ENCODE measurements at places on chromosomes 1 and 21.
A peak's percentile ranks its signal among the peaks of the same experiment; 100 is the strongest.

DNA sequence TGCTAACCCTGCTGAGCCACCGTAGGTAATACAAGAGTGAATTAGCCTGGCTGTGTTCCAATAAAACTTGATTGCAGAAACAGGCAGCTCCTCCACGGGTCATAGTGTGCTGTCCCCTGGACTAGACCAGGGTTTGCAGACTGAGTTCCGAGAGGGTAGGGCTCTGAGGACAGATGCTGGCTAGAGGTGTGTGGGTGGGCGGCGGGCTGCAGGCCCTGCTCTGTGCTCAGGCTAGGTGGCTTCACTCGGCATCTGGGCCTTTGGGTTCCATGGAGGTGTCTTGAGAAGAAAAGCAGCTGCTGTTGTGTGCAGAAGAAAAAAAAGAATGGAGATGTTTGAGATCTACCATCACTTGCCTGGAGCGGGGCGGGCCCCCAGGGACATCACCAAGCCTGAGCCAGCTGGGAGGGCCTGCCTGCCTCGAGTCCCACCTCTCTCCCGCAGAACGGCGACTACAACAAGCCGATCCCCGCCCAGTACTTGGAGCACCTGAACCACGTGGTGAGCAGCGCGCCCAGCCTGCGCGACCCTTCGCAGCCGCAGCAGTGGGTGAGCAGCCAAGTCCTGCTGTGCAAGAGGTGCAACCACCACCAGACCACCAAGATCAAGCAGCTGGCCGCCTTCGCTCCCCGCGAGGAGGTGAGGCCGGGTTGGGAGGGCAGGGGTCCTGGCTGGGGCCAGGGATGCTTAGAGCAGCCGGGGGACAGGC lies 7.9 kb downstream of the TMEM201 start:
- H3K4me1 ChIP-seq = peaks cover 25% of the 10 kb centered on the region
- H3K36me3 ChIP-seq = peaks cover 2% of the 10 kb centered on the region
- H3K27ac ChIP-seq = peak overlapping the region; percentile 56
- DNase-seq = no peak
- H3K4me3 ChIP-seq = no peak overlapping the region
- H3K27me3 ChIP-seq = no peaks in the 10 kb centered on the region

- no peaks in the 10 kb centered on the region for H3K27me3 ChIP-seq
- DNase-seq = peak; percentile 66
- no peak overlapping the region for H3K4me3 ChIP-seq
- H3K4me1 ChIP-seq = peaks cover 37% of the 10 kb centered on the region
- peak overlapping the region; percentile 86 for H3K27ac ChIP-seq
- no peaks in the 10 kb centered on the region for H3K36me3 ChIP-seq
Measured at GRCh38 chr1:32992489-32993323, 28.1 kb upstream of the RNF19B start.

DNA sequence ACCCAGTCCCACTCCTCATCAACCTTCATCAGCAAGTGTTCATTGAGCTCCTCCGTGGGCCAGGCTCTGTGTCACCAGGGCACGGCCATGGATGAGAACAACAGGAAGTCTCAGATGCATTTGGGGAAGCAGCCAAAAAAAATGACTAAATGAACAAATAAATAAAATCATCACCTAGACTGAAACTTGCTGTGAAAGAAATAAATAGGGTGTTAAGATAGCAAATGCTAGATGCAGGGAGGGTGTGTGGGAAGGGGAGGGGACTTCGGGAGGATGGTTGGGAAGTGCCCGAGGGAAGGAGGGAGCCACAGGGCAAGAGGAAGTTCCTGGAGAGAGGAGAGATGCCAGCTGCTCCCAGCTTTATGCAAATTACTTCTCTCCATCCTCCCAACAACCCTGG lies 696.7 kb downstream of the PTPRU start:
- peaks cover 40% of the 10 kb centered on the region for H3K27me3 ChIP-seq
- peaks cover 2% of the 10 kb centered on the region for H3K4me1 ChIP-seq
- no peak for DNase-seq
- no peaks in the 10 kb centered on the region for H3K36me3 ChIP-seq
- no peak overlapping the region for H3K4me3 ChIP-seq

DNA sequence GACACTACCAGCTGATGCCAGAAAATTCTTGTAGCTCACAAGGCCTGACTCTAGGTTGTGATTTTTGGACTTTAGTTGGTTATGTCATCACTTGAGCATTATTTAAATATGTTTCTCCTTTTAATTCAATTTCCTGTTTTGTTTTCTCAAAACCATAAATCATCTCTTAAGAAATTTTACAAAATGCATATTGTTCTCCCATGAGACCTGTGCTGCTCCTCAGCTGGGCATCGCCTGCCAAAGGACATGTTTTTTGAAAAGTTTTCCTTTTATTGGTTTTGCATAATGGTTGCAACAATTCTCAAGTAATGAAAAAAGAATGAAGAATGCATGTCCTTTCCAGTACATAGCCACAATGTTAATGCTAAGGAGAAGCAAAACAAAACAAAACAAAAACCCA lies 204.7 kb upstream of the LYPLAL1 start:
- peaks cover 3% of the 10 kb centered on the region for H3K36me3 ChIP-seq
- no peak overlapping the region for H3K27ac ChIP-seq
- H3K4me1 ChIP-seq = peaks cover 6% of the 10 kb centered on the region
- no peak for DNase-seq
- no peak overlapping the region for H3K4me3 ChIP-seq

- H3K27ac ChIP-seq = no peak overlapping the region
- H3K4me3 ChIP-seq = no peak overlapping the region
- no peak for DNase-seq
Measured at GRCh38 chr1:156259805-156260204, 11.9 kb upstream of the PAQR6 start.

GRCh38 chr1:163897412-163898155 lies 575.8 kb downstream of the NUF2 start:
- H3K27me3 ChIP-seq = no peaks in the 10 kb centered on the region
- no peak for DNase-seq
- H3K4me3 ChIP-seq = no peak overlapping the region
- H3K27ac ChIP-seq = no peak overlapping the region
- H3K36me3 ChIP-seq = peaks cover 2% of the 10 kb centered on the region

GRCh38 chr1:92833840-92834239 lies 2.0 kb downstream of the RPL5 start:
- H3K36me3 ChIP-seq = peaks cover 25% of the 10 kb centered on the region
- H3K27ac ChIP-seq = peak overlapping the region; percentile 98
- H3K4me1 ChIP-seq = peaks cover 55% of the 10 kb centered on the region
- DNase-seq = no peak
- no peaks in the 10 kb centered on the region for H3K27me3 ChIP-seq

GRCh38 chr1:31760471-31761470 lies 3.4 kb downstream of the ADGRB2 start:
- peak overlapping the region; percentile 67 for H3K4me3 ChIP-seq
- H3K27ac ChIP-seq = no peak overlapping the region
- H3K4me1 ChIP-seq = peaks cover 28% of the 10 kb centered on the region

- no peak overlapping the region for H3K27ac ChIP-seq
- no peak for DNase-seq
- H3K27me3 ChIP-seq = peaks cover 36% of the 10 kb centered on the region
- no peak overlapping the region for H3K4me3 ChIP-seq
- H3K4me1 ChIP-seq = peaks cover 14% of the 10 kb centered on the region
- no peaks in the 10 kb centered on the region for H3K36me3 ChIP-seq
Measured at GRCh38 chr1:3691421-3692204, 39.3 kb downstream of the TP73 start.

- no peak for DNase-seq
- H3K4me3 ChIP-seq = no peak overlapping the region
- H3K27me3 ChIP-seq = no peaks in the 10 kb centered on the region
Measured at GRCh38 chr1:231508497-231508896, 20.0 kb upstream of the TSNAX start.

- H3K4me3 ChIP-seq = peak within 1 kb of the TSS; percentile 75
- peak within 1 kb of the TSS; percentile 79 for H3K27ac ChIP-seq
- H3K27me3 ChIP-seq = peaks cover 26% of the 10 kb centered on the region
Measured at GRCh38 chr1:156676820-156677615, at the start of gene NES. Gene NES, minus strand, starts transcription at chr1:156677407. Its CDS starts 143 bp downstream, at chr1:156677264.

DNA sequence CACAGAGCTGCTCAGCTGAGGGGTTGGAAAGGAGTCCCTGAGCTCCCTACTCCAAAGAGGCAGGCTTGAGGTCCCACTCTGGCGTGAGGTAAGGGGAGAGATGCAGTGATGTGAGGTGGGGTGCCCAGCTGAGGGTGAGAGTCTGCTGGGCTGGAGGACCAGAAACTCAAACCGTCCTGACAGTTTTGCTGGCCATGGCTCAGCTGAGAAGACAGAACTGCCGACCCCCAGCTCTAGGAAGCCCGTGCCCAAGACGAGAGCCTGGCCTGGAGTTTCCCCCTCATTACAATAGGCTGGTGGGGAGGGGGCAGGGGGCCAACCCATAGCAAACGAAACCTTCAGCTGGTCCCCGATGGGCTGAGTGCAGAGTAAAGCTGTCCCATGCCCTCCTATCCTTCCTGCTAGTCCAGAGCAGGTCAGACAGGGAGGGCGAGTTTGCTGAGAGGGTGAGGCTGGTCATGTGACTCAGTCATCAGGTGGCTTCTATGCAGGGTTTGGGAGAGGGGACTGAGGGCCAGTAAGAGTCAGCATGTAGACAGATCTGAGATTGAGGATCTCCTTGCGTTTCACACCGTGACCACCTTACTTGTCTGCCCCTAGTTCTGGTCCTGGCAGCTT lies 129.3 kb downstream of the PRDM2 start:
- H3K27me3 ChIP-seq = peaks cover 24% of the 10 kb centered on the region
- no peaks in the 10 kb centered on the region for H3K4me1 ChIP-seq
- no peaks in the 10 kb centered on the region for H3K36me3 ChIP-seq
- no peak overlapping the region for H3K27ac ChIP-seq
- DNase-seq = no peak

- no peak for DNase-seq
- H3K36me3 ChIP-seq = no peaks in the 10 kb centered on the region
- H3K4me1 ChIP-seq = peaks cover 21% of the 10 kb centered on the region
- H3K27me3 ChIP-seq = no peaks in the 10 kb centered on the region
- no peak overlapping the region for H3K4me3 ChIP-seq
Measured at GRCh38 chr1:198556971-198557370, 16.5 kb upstream of the ATP6V1G3 start.

DNA sequence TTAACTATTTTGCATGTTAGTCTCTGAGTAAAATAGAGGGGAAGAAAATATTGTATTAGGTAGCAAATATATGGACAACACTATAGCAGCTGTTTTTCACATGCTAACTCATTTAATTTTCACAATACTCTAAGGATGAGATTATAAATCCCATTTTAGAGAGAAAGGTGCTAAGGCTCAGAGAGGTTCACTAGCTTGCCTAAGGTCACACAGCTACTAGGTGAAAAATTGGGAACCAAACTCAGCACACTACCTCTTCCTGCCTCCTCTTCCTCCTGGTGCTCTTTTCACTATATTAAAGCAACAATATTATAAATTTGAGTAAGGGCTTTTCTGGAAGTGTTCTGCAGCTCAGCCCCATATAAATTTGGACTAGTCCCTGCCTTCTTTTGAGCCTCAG lies 2.3 kb downstream of the RXRG start:
- H3K36me3 ChIP-seq = no peaks in the 10 kb centered on the region
- H3K27me3 ChIP-seq = peaks cover 29% of the 10 kb centered on the region

- H3K36me3 ChIP-seq = no peaks in the 10 kb centered on the region
- H3K4me1 ChIP-seq = peaks cover 19% of the 10 kb centered on the region
- no peaks in the 10 kb centered on the region for H3K27me3 ChIP-seq
- no peak for DNase-seq
- no peak overlapping the region for H3K4me3 ChIP-seq
- H3K27ac ChIP-seq = no peak overlapping the region
Measured at GRCh38 chr1:180909462-180909976, 3.2 kb upstream of the KIAA1614 start.

DNA sequence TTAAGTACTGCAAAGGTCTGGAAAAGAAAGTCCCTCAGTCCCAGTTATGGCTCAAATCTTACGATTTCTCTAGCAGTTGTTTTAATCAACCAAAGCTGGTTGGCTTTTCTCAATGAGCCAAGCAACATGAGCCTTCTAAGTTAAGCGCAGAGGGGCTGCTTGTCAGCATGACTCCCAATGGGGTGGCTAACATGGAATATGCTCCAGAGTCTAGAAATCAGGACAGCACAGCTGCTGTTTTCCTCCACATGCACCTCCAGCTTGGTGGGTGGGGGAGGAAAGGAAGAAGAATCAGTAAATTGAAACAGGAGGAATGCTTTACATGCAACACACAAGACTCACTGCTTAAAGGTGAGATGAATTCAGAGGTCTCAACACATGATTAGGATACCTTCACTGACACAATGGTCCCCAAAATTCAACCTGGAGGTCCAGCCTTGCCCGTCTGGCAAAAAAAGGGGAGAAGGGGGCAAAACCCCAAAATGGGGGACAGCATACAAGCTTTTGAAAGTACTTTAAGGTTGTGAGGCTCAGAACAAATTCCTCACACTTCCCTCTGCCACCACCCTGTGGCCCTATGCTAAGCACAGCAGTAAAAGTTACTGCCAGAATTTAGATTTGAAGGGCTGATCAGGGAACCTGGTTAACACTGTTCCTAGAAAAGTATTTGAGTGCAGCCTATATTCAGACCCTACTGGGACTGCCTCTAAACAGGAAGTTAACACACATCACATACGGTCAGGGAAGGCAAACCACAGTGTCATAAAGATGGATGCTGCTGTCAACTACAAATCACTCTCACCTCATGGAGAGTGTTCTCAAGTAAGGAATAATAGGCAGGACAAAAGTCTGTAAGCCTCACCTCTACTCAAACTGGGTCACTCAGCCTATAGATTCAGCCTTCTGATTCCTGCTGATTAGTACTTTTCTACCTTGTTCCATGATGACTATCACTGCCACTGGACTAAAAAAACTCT lies 2.6 kb downstream of the GATAD2B start:
- H3K27ac ChIP-seq = peak overlapping the region; percentile 83
- peaks cover 44% of the 10 kb centered on the region for H3K4me1 ChIP-seq
- H3K27me3 ChIP-seq = no peaks in the 10 kb centered on the region
- DNase-seq = no peak

- no peaks in the 10 kb centered on the region for H3K36me3 ChIP-seq
- peaks cover 4% of the 10 kb centered on the region for H3K4me1 ChIP-seq
- H3K27me3 ChIP-seq = peaks cover 3% of the 10 kb centered on the region
- H3K4me3 ChIP-seq = no peak overlapping the region
- DNase-seq = no peak
Measured at GRCh38 chr1:74779750-74780149, 46.8 kb downstream of the TYW3 start.

GRCh38 chr21:33514229-33514628 lies 22.7 kb upstream of the DNAJC28 start:
- H3K27me3 ChIP-seq = no peaks in the 10 kb centered on the region
- no peak overlapping the region for H3K27ac ChIP-seq
- H3K4me3 ChIP-seq = no peak overlapping the region
- no peak for DNase-seq
- no peaks in the 10 kb centered on the region for H3K4me1 ChIP-seq

All from mesothelial cell of epicardium (in vitro differentiated cells).